Adrenal gland (tissue), 19 donors: ENCODE measurements at places on chromosomes 1 and 21.
A peak's percentile ranks its signal among the peaks of the same experiment; 100 is the strongest.

DNA sequence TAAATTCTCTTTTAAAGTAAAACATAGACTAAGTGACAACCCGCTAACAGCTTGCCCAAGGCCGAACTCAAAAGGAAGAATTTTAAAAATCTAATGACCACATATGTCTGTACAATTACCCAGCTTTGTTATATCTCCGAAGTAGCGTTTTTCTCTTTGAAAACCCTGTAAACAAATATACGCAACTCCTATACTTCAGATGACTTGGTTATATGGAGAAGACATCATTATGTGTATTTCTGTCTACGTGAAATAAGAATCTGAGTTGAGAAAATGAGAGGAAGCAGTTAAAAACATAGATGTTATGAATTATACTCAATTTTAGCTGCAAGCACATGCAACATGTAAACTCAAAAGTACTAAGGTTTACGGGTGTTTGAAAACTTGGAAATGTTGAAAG lies 2.0 kb downstream of the PBX1 start:
- no peak for DNase-seq

- DNase-seq, result peak; percentile 80
Measured at GRCh38 chr1:16207318-16208269, 4.9 kb downstream of the ARHGEF19 start.

DNA sequence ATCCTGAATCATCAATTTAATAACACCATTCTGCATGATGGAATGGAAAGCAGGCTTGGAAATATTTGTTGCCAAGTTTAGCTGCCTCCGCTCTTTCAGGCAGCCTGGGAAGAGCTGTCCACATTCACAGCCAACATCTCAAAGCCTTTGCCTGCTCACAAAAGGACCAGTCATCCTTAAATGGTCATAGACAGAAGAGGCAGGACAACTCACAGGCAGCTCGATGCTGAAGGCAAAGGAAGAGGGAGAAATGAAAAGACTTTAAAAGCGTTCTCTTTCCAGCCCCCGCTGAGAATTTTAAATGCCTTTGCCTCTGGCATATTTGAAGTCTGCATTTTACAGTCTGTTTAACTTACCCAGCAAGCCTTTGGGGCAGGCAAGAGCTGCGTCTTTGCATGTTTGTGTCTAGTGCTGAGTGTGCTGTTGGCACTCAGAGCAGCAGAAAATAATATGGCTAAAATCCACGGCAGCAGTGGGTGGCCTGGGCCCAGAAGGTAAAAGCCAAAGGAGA lies 68.9 kb downstream of the NMNAT2 start:
- DNase-seq, result no peak

DNA sequence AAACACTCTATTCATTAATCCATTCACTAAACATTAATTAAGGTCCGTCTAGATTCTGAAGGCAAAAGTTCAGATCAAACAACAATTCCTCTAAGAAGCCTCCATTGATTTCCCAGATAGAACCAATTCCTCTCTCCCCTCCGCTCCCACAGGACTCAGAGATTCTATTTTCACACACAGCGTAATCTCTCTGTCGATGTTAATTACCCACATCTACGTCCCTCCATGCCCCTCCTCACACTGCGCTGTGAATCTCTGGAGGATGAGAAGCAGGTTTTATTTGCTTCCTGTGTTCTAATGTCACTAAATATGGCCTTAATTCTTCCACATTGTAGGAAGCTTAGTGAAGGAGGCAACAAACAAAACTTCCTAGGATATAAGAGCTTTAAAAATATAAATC lies 306.7 kb downstream of the DSCAM start:
- no peak for DNase-seq

GRCh38 chr1:58266242-58266641 lies 280.3 kb downstream of the OMA1 start:
- DNase-seq, result no peak

DNA sequence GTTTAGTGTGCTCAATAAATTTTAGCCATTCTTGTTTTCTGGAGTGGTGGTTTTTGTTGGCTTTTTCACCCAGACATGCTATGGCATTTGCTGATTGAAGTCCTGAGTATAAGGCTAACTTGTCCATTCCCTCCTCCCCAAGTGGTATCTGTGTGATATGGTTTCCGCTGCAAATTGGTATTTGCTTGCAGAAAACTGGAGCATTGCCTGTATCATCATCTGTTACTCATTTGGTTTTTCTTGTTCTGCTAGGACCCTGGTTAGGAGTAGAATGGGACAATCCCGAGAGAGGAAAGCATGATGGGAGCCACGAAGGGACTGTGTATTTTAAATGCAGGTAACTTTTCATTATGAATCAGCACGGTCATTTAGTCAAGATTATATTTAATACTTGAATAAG lies 34.0 kb downstream of the TBCE start:
- no peak for DNase-seq

- DNase-seq, result peak; percentile 94
Measured at GRCh38 chr1:20358761-20359263, 68.1 kb downstream of the VWA5B1 start.

- no peak for DNase-seq
Measured at GRCh38 chr1:179178183-179178582, 51.3 kb downstream of the ABL2 start.

GRCh38 chr1:217333939-217334338 lies 297.0 kb downstream of the GPATCH2 start:
- no peak for DNase-seq

- DNase-seq, result no peak
Measured at GRCh38 chr1:57839067-57839466, 415.2 kb upstream of the DAB1 start.

DNA sequence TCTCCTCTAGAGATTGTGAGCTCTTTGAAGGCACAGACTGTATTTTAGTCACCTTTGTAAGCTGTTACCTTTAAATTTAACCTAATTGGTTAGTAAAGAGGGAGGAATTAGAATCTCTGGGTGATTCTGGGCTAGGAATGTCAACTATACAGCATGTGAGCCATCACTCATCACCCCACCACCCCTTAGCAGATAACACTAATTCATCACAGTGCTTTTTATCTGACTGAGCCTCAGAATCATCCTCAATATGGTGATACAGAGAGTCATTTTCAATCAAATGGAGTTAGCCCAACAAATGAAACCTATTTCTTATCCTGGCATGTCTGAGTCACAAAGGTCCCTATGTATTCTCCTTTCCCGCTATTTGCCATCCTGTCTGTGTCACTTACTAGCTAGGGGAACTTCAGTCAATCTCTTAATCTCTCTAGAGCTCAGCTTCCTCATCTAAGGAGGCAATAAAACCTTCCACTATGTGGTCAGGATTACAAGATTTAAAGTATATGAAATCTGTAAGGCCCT lies 13.3 kb downstream of the KCNJ10 start:
- no peak for DNase-seq

GRCh38 chr1:186643614-186644013 lies 36.6 kb downstream of the PTGS2 start:
- DNase-seq, result no peak

DNA sequence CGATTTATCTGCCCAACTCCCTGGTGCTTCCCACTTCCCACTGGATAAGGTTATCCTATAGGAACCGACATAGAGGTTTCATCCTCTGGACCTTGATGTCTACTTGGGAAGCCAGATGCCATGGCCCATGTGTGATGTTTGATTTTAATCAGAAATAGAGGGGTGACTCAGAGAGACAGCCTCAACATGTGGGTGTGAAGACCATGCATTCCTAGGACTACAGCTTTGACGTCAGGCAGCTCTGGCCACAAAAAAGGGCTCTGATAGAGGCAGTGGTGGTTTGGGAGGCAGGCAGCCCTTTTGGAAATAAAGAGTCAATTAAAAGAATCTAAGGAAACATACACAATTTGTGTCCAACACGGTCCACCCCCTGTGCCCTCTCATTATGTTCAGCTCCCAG lies 5.2 kb upstream of the SH2D2A start:
- no peak for DNase-seq

GRCh38 chr1:1420654-1421141 lies 378 bp downstream of the ANKRD65 start:
- DNase-seq, result no peak

DNA sequence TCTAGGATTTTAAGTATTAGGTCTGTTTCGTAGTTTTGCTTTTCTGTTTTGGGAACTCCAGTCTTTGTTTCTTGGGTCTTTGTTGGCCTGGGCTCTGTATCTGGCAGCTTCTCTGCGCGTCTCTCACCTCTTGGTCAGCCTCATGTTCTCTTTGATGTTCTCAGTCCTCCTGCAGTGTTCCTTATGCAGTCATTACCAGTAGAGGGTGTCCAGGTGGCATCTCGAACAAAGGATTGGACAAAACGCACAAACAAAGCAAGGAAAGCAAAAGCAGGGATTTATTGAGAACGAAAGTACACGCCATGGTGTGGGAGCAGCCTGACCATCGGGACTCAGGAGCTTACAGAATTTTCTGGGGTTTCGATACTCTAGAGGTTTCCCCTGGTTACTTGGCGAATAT lies 133.7 kb upstream of the COL6A1 start:
- DNase-seq, result no peak

GRCh38 chr1:2315674-2316450 lies 75.5 kb downstream of the MORN1 start:
- no peak for DNase-seq

- DNase-seq, result no peak
Measured at GRCh38 chr1:24277420-24278169, 41.6 kb upstream of the GRHL3 start.

- no peak for DNase-seq
Measured at GRCh38 chr1:87878873-87879272, 550.2 kb downstream of the LMO4 start.

DNA sequence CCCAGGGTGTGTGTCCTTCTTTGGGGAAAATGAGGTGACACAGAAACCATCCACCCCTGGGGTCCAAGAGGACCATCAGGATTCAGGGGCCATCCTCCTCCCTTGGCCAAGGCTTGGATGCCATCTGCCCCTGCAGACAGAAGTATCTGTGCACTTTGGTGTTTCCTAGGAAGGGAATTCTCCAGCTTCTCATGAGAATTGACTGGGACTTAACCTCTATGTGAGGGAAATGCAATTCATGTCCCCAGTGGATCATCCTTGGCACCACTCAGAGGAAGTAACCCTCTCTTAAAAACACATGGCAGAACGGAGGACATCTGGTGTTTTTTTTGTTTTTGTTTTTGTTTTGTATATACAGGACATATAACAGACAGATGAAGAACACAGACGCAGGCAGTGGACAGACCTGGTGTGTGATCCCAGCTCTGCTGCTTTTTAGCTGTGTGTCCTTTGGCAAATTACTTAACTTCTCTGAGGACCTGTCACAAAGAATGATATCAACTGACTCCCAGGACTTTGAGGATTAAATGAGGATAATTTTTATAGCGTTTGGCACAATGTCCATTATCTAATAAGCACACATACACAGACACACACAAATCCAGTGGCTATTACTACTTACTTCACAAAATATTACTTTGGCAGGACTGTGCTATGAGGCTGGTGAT lies 3.8 kb downstream of the TNN start:
- DNase-seq, result no peak

DNA sequence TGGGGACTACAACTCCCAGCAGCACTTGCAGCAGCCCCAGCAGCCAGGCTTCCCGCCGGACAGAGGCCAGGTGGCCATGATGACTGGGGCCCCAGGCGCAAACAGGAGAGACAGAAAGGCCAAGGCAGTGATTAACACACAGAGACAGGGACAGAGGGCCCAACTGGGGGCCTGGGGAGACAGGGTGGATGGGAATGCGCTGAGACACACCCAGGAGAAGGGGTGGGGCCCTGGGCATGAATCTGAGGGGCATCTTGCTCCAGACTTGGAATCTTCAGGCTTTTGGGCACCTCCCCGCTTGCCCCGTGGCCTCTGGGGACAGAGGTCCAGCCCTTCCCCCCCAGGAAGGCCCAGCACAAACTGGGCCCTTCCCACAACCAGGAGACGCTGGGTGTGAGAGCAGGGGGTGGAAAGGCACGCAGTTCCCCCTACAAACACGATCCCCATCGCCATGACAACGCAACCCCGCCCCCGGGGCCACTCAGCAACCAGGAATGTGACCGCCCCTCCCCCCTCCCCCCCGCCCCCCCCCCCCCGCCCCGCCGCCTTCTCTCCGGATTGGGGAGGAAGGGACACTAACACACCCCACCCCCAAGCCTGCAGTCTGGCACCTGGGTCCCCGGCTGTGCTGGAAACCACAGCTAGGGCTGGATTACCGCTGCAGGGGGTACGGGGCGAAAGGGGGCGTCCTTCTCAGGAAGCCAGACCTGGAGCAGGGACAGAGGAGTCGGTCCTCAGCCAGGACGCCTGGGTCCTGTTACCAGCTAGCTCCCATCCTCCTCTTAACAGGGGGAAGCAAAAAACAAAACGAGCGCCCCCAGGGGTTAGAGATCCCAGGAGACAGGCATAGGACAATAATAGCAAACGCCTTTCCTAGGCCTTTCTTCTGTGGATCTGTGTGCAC lies 4.5 kb downstream of the HDGF start:
- peak; percentile 97 for DNase-seq
